Astrocyte of the cerebellum (primary cell): ENCODE measurements at places on chromosomes 4 and X.

GRCh38 chr4:7227008-7227407 lies 34.7 kb downstream of the SORCS2 start:
- no peak for DNase-seq

GRCh38 chr4:74322301-74322700 lies 14.0 kb downstream of the EPGN start:
- no peak for DNase-seq

DNA sequence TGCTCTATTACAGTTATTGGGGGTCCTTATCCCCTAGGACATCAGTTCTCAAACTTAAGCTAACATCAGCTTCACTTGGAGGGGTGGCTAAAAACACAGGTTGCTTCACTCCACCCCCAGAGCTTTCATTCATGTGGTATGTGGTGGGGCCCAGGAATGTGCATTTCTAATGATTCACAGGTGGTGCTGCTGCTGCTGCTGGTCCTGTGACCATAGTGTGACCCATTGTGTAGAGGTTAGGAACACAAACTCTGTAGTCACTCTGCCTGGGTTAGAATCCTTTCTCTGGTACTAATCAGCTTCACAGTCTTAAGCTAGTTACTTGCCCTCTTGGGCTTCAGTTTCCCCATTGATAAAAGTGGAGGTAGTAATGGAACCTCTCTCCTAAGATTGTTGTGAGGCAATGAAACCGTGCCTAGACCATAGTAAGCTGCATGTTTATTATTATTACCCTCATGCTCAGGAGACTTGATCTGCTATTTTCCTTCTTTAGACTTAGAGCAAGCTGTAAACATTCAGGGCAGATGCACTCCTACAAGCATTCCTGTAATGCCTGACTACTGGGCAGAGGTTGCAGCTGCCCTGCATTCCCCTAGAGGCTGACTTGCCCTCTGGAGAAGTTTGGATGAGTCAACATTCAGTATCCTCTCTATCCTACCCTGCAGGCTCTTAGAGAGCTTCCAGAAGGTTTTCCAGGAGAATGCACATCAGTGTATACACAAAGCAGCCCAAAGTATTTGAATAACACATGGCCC lies 94.1 kb upstream of the ACSL4 start:
- peak; percentile 24 for DNase-seq

GRCh38 chr4:31995943-31996901 lies 1276.1 kb downstream of the PCDH7 start:
- DNase-seq, result no peak

DNA sequence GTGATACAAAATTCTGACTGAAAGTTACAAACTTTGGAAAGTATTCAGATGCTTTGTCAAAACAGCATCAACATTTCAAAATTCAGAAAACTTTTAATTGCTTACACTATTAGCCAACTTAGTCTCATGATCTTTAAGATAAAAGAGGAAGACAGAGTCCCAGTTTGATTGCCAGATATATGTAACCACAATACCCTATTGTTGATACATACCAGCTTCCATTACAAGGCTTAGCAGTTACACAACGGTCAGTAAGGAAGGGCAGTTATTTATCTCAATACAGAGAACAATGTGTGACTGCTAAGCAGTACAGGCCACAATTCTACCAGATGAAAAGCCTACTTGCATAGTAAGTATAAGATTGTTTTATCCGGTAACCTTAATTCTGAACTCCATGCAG lies 138.4 kb downstream of the SPANXN3 start:
- DNase-seq, result no peak

GRCh38 chr4:12852338-12853307 lies 631.5 kb downstream of the RAB28 start:
- peak; percentile 59 for DNase-seq

GRCh38 chr4:112739442-112739841 lies 102.5 kb downstream of the LARP7 start:
- DNase-seq, result no peak

DNA sequence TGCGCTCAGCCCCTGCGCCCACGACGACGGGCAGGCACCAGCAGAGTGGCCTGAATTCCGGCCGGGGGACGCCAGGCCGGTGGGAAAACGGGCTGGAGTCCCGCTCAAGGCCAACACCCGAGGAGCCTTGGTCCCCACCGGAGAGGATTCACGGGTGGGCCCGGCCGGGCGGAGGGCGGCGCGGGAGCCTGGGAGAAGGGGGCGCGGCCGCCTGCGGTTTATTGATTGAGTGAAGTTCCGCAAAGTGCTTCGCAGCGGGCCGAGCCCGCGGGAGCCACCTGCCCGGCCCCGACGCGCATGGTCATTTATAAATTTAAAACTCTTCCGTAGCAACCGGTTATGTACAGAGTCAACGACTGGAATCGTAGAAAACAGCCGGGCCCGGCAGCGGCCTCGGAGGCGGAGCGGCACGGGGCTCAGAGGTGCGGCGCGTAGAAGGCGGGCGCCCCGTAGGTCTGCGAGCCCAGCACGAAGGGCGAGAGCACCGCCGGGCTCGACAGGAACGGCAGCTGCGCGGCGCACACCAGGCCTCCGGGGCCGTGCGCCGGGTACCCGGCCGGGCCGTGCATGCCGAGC lies 3.6 kb downstream of the NKX1-1 start:
- DNase-seq, result no peak

DNA sequence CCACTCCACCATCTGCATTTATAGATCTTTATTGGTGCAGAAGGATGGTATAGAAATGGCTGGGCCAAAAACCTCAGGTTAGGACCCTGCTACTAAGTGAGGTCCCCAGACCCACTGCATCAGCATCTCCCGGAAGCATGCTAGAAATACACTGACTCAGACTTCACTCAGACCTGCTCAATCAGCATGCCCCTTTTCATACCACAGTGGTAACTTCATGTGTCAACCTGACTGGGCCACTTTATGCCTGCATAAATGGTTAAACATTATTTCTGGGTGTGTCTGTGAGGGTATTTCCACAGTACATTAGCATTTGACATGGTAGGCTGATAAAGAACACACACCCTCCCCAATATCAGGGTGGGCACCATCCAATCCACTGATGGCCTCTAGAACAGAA lies 118.6 kb upstream of the VCX3B start:
- no peak for DNase-seq

DNA sequence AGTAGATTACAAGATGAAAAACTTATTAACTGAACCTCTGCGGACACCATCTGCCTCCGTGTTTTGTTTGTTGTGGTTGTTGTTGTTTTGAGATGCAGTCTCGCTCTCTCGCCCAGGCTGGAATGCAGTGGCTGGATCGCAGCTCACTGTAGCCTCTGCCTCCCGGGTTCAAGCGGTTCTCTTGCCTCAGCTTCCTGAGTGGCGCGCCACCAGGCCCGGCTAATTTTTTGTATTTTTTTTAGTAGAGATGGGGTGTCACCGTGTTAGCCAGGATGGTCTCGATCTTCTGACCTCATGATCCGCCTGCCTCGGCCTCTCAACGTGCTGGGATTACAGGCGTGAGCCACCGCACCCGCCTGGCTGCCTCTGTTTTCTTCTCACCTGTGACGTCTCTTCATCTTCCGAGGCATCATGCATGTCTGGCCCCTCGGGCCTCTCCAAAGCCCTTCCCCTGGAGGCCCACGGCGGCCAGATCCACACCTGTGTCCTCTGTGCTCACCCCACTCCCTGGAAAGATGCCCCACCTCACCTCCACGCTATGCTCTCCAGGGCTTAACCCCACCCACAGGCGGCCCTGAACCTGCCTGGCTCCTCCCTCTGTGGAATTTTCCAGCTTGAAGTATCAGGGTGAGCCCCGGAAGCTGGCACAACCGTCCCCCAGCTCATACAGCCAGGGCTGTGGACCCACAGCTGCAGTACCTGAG lies 77.0 kb upstream of the MXD4 start:
- no peak for DNase-seq

GRCh38 chr4:118224243-118224829 lies 128.5 kb downstream of the PRSS12 start:
- peak; percentile 65 for DNase-seq

- no peak for DNase-seq
Observed at GRCh38 chr4:161894493-161895167, 269.2 kb downstream of the FSTL5 start.

GRCh38 chr4:20433097-20433705 lies 181.5 kb downstream of the SLIT2 start:
- no peak for DNase-seq
